ENCODE measurements at places on chromosomes 6 and 20.

DNA sequence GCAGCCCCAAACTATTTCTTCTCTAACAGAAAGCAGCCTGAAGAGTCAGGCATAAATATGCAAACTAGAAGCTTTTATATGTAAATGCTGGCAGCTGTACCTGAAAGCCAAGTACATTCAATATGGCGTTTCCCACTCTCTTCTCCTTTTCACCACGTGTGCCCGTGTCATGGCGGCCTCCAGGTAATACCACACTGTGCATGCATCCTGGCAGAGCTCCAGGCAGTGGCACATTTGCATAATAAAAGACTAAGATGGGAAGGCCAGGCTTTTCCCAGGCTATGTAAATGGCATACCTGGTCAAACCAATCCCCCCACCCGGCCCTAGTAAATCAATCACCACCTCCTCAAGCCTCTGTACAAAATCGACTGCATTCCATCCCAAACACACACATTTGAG lies 120.6 kb downstream of the MMUT start:
- DNase-seq, result no peak

DNA sequence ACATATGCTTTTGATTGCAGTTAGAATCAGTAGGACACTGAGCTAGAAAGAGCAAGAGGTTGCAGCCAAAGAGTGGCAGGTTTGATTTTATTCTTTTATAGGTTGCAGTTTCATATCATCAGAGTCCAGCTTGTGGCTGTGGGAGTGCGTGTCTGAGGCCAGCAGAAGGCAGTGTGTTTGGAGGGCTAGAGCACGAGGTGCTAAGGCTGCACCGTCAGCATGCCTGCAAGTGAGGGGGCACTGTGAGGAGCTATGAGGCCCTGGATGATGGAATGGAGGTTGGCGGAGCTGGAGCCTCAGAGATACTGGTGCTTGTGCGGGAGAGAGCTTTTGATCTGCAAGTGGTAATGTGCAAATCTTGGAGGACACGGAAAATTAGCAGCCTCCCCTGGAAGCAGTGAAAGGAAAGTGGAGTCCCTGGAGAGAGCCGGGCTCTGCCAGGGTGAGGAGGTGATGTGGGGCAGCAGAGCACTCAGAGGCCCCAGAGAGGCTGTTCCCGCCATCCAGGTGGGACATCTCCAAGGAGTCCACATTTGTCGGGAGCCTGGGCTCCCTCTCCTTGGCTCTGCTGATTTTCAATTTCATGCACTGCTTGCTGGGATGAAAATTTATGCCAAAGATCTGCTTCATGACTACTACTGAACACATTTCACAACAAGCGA lies 43.6 kb downstream of the PXDC1 start:
- no peak for DNase-seq

GRCh38 chr20:18513208-18513607 lies 5.5 kb downstream of the SEC23B start:
- no peak for DNase-seq

DNA sequence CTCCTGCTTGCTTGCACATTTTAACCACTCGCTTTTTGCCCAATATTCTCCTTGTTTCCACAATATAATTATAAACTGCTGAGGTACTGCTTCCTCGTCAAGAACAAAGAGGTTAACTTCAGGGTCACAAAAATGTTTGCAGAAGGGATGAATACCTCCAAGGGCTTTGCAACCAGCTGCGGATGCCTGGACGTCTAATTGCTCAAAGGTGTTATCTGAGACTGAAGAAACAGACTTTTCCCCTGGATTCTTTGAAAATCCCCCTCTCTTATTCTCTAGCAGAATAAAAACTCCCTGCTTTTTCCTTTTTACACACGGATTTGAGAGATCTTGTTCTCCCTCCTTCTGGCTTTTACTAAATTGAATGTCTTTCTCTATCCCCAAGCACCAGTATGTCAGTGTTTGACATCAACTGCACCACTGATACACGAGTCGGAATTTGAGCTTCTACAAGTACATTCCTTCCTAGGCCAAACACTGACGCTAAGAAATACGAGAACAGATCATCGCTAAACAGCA lies 336 bp upstream of the SMPDL3A start:
- DNase-seq, result no peak

DNA sequence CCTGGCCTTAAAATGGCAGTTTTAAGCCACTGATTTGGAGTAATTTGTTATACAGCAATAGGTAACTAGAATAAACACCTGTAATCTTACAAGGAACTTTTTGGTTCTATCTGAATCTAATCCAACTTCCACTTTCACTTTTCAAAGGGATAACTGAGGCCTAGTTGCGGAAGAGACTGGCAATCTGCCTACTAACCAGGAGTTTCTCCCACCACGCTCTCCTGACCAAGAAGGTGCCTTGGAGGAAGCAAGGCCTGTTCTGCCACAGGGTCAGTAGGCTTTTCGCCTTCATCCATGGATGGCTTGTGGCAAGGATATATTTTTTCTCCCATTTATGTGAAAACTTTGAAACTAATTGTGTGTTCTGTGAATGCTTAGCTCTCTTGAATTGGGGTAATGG lies 12.9 kb upstream of the MYBL2 start:
- no peak for DNase-seq

DNA sequence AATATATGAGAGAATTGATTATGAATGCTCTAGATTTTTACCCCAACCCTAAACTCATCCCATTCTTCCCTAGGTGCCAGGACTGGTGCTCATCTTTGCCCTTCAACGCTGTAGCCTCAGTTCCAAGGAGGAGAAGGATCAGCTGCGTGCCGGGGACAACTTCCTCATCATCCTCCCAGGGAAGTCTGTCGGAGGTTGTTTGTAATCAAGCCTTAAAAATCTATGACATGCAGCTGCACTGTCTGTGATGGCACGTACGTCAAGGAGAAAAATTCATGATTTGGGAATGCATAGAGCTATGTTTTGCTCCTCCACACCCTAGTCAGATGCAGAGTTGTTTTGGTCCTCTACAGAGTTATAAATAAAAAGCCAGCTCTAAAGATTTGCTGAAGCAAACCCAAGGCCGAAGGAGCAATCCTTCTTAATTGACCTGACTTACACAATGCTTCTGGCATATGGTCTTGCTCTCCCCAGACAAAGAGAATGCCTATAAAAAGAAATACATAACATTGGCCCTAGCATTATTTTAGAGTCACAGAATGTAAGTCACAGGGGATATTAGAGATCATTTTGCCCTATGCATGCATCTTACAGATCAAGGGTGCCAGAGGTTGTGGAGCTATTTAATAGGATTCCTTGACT lies 244.2 kb downstream of the HIVEP2 start:
- DNase-seq, result no peak

DNA sequence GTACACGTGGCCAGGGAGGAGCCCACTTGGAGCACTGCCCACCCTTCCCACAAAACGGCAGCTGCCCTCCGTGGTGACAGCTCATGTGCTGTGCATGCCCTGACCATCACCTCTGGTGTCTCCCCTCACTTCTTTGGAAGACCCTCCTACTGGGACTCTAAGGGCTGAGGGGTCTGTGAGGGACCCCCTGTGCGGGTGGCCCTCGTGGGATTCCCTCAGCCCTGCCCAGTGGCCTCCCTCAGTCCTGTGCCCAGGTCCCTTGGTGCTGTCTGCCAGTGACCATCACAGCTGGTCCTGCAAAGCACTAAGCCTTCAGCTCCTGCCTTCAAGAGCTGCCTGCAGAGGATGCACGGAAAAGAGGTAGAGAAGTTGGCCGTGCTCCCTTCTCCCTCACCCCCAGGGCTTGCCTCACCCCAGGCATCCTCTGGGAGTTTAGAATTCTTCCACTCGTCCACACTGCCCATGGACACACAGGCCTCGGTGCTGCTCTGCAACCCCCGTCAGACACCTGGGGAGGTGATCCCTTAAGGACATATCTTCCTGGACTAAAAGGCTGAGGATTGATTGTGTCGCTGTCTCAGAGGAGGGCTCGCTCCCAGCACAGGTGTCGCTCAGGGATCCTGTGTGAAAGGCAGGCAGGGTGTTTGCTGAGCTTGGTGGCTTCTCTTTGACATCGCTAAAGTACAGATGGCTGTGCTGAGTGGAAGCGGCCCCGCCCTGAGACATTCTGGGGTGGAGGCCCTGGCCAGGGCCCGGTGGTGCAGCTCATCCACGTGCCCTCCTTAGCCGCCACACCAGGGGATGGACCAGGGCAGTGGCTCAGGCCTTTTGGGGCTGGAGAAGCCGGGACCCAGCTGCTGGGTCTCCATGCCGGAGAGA lies 119.5 kb upstream of the FRMD1 start:
- DNase-seq, result no peak

GRCh38 chr20:31605902-31606803 lies 1.1 kb downstream of the ID1 start:
- no peak for DNase-seq

GRCh38 chr6:124987291-124987690 lies 25.1 kb downstream of the RNF217 start:
- DNase-seq, result no peak

DNA sequence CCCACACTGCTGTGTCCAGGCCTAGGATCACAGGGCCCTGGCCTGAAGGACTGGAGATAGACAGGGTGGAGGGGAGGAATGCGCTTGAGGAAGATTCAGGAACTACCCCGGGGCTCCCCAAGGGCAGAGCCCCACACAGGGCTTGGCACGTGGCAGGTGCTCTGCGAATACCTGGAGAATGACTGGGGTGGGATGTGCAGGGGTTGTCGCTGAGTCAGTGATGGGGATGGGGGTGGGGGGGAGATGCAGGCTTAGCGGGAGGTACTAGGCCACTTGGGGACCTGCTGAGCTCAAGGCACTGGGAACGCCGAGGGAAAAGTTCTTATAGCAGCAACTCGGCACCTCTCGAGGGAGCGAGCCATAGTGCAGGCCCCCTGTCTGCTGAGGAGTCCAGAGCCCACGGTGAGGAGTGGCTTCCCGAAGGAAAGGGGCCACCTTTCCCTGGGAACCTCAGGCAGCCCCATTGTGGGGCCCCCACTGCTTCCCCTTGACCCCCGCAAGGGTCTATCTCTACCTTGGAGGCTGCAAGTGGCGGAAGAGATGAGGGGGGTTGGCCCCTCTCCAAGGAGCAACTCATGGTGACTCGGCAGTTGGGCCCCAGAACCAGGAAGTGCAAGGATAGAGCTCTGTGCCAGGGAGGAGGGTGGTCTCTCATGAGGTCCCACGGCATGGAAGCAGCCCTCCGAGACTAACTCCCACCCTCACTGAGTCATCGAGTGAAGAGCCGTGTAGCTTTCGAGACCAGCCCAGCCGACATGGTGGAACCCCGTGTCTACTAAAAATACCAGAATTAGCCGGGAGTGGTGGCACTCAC lies 33.1 kb downstream of the SRC start:
- DNase-seq, result no peak

GRCh38 chr6:167988154-167988495 lies 9.3 kb upstream of the KIF25 start:
- no peak for DNase-seq

- DNase-seq, result no peak
Observed at GRCh38 chr6:12075067-12075563, 63.0 kb downstream of the HIVEP1 start.

DNA sequence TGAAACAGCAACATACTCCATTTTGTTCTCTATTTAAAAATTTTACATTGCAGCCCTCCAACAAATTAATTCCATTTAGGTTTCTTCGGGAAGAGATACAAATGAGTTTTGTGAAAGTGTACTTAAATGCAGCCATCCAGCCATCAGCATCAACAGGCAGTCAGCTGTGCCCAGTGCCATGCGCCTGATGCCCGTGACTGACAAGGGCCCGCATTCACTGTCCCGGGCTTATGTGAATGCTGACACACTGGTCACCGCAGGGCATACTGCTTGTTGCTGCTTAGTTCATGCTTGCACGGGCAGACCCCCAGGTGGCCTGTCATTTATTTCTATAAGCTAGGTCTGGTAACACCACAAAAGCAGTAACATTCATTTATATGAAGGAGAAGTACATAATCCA lies 224.9 kb upstream of the QKI start:
- DNase-seq, result no peak

DNA sequence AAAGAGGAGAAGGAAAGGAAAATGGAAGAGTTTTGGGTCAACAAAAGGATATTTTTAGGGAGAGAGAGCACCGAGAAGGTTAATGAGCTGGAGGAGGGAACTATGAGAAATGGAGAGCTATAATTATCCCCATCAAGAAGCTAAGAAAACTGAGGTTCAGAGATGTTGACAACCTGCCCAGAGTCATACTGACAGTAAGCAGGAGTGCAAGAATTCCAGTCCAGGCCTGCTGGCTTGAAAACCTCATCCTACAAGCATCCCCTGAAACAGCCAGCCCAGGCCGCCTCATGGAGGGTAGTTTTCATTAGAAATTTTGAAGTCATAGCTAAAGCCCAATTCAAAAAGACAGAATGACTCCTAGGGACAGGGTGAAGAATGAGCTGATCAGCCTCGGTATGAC lies 172.1 kb upstream of the LRFN2 start:
- DNase-seq, result no peak
